ENCODE measurements at places on chromosomes 16 and 17.
A peak's percentile ranks its signal among the peaks of the same experiment; 100 is the strongest.

- DNase-seq, result no peak
These were observed 591.7 kb downstream of the MAF start for GRCh38 chr16:79008869-79009179.

- DNase-seq, result peak; percentile 74
These were observed 1.3 kb upstream of the ACTG1 start for GRCh38 chr17:81513753-81514488.

GRCh38 chr17:6681671-6682070 lies 30.1 kb downstream of the C17orf100 start:
- no peak for DNase-seq

DNA sequence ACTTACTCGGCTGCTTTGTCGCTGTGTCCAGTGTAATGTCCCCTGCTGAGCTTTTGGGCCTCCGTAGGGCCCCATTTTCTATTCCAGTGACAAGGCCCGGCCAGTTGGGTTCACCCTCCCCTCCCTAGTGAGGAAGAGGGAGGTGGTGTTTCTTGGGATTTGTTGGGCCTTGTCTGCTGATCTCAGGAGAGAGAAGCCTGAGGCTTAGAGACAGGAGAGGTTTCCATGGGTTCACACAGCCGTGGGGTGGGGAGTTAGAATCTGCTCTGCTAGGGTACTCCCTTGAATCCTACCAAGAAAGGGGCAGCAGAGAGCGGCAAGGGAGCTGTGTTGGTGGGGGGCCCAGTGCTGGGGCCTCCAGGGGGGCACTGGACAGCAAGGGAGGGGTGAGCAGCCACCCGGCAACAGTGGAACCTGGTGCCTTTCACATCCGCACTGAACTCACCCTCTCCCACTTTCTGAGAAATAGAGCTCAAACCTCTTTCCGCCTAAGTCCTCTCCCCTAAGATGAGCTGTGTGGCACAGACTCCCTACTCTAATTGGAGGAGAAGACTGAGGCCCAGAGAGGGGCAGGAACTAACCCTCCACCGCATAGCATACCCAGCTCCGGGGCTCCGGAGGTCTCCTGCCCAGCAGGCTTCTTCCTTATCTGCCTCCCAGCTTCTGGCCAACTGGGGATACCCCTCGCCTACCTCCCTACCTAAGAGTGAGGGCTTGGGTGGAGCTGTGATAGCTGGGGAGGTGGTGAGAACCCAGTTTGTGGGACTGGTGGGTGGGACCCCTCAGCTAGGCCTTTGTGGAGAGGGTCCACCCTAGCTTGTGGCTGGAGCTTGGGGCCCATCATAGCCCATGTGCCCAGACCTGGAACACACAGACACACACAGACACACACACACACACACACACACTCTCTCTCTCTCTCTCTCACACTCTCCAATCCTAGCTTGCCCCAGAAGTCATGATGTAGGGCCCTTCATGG lies 6.8 kb downstream of the TBKBP1 start:
- DNase-seq, result no peak

DNA sequence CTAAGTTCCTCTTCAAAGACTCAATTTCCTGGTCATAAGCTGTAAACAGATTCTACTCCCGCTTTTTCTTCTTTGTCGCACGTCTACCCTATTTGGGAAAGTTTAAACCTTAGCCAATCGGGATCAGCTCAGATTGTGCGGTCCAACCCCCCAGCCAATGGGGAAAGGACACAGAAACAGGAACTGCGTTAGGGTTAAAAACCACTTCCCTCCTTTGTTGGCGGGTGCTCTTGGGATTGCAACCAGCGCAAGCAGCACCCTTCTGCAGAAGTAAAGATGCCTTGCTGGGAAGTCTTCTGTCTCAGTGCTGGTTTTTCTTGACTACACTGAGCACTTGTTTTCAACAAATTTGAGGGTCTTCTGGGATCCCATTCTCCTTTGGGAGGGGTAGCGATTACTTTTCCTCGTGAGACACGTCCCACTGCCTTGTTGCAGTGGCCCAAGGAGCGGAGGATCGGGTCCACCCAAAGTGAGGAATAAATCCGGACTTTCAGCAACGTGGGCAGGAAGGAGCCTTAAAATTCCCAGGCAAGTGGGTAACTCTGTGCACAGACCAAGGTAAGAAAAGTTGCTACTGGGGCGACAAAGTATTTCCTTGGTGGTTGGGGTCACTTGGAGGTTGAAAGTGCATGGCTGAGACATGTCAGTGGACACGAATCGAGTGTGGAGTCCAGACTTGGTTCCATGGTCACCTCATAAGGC lies 1.0 kb upstream of the YPEL3 start:
- DNase-seq, result no peak

GRCh38 chr17:57425431-57425830 lies 169.1 kb downstream of the MSI2 start:
- no peak for DNase-seq

- no peak for DNase-seq
These were observed 135.4 kb upstream of the CHMP6 start for GRCh38 chr17:80855948-80856862.

GRCh38 chr16:57283959-57284208 lies 588 bp downstream of the PLLP start:
- DNase-seq, result no peak

- DNase-seq, result no peak
These were observed 197.6 kb downstream of the LAT start for GRCh38 chr16:29182501-29182900.

DNA sequence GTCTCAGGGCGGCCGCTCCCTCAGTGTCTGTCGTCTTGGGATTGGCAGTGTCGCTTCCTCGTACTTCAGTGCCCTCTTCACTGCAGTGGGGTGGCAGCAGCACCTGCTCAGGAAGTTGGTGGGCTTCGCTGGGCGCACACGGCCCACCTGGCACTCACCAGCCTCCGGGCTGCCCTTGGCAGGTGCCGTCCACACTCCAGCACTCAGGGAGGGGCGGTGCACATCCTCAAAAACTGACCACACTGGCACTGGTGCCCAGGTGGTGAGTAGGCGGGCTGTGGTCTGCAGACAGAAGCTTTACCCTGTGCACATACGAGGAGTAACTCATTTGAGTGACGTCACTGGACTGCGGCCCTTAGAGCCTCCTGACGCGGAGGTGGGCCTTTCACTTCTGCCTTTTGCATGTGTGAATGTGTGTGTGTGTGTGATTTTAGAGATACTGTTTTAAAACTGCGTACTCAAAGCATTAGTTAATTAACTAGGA lies 94.6 kb downstream of the BANP start:
- DNase-seq, result no peak

DNA sequence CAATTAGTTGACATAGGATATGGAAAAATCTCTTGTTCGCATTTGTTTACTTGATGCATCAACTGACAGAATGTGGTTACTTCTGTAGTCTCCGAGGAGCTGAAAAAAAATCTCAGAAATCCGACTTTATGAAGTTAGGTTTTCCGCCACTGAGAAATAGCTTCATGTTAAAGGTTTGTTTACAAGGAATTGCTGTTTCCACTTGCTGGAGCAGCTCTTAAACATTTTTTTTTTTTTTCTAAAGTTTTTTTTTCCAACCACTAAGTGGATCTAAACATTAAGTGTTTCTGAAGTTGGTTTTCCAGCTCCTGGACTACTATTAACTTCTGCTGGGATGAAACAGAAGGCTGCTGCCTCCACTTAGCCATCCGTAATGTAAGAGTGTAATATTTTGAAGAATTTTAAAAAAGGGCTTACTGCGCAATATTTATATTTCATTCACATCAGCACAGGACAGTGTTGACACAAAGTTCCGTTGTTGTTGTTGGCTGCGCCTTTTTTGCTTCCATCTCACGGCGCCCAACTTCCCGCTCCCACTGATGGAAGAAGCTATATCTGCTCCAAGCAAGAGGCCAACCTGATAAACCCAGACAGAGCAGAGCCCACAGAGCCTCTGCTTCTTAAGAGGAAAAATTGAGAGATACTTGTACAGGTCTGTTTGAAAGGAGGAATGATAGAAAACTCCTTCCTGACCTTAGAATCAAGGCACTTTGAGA lies 167.7 kb upstream of the KCNJ16 start:
- DNase-seq, result no peak

GRCh38 chr17:5065227-5065744 lies 13.0 kb upstream of the ZFP3 start:
- DNase-seq, result no peak

- no peak for DNase-seq
These were observed 15.9 kb upstream of the TBX4 start for GRCh38 chr17:61436273-61436672.

- DNase-seq, result peak; percentile 17
These were observed 70.3 kb upstream of the MMP2 start for GRCh38 chr16:55408661-55409060.

DNA sequence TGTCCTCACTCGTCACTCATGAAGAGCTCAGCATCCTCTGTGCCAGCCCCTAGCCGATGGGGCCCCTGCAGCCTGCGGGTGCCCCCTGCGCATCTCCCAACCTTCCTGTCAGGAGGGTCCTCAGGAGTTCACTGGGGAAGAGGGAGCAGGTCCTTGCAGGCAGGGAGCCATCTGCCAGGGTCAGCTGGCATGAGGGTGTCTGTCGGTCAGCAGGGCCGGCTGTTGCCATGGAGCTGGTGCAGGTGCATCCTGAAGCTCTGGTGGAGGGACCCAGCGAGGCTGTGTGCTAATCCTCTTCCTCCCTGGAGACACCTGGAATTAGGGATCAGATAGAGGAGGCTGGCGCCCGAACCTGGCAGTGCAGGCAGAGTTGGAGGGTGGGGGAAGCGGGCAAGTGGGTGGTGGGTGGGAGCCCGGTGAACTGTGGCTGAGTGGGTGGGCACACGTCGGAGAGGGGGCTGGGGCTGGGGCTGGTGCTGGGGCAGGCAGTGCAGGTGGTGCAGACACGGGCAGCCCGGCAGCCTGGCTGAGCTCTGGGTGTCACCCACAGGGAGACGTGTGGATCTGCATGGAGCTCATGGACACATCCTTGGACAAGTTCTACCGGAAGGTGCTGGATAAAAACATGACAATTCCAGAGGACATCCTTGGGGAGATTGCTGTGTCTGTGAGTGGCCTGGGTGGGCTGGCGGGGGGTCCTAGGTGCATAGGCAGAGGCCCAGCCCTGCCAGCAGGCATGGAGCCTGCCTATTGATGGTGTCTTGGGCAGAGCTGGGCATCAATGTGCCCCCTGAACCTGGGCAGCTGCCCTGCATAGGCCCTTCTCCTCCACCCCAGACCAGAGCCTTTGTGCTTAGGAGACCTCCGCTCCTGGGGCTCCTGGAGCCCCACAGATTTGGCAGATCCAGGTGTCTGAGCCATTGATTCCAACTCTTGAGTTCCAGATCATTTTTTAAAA lies 17.4 kb downstream of the MAP2K3 start:
- DNase-seq, result no peak

DNA sequence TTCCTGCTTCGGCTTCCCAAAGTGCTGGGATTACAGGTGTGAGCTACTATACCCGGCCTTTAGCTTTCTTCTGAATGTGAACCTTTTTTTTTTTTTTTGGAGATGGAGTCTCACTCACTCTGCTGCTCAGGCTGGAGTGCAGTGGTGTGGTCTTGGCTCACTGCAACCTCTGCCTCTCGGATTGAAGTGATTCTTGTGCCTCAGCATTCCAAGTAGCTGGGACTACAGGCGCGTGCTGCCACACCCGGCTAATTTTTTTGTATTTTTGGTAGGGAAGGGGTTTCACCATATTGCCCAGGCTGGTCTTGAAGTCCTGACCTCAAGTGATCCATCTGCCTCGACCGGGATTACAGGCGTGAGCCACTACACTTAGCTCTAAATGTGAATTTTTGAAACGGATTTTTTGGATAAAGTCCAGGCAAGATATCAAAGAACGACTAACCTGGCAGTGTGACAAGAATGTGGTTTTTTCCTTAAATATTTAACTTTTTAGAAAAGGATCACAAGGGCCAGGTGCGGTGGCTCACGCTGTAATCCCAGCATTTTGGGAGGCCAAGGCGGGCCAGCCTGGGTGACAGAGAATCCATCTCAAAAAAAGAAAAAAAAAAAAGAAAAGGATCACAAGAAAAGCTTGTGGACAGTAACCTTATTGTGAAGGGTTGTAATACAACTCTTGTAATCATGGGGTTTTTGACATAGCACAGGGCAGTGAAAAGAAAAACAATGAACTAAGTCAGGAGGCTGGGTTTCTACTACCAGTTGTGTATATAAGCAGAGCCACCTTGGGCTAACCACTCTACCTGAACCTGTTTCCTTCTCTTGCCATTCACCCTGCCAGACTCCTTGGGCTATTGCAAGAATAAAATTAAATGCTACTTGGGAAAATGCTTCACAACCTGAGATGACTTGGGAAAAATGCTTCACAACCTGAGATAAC lies 6.2 kb downstream of the BRCA1 start:
- no peak for DNase-seq

DNA sequence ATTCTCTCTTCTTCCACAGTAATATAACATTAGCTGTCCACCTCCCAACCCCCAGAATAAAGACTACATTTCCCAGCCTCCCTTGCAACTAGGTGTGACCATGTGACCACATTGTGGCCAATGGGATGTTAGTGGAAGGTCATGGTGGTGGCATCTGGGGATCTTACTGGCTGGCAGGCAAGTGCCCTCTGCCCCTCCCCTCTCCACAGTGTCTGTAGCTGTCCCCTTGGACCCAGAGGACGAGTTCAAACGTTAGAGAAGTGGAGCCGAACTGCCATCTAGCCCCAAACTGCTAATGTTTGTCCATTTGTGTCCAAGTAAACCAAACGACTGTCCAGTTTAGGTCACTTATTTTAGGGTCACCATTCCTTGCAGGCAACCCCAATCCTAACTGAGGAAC lies 26.6 kb upstream of the KCNG4 start:
- no peak for DNase-seq

GRCh38 chr16:50393858-50394802 lies 25.3 kb upstream of the BRD7 start:
- no peak for DNase-seq

- no peak for DNase-seq
These were observed 7.5 kb downstream of the COTL1 start for GRCh38 chr16:84610376-84610775.

DNA sequence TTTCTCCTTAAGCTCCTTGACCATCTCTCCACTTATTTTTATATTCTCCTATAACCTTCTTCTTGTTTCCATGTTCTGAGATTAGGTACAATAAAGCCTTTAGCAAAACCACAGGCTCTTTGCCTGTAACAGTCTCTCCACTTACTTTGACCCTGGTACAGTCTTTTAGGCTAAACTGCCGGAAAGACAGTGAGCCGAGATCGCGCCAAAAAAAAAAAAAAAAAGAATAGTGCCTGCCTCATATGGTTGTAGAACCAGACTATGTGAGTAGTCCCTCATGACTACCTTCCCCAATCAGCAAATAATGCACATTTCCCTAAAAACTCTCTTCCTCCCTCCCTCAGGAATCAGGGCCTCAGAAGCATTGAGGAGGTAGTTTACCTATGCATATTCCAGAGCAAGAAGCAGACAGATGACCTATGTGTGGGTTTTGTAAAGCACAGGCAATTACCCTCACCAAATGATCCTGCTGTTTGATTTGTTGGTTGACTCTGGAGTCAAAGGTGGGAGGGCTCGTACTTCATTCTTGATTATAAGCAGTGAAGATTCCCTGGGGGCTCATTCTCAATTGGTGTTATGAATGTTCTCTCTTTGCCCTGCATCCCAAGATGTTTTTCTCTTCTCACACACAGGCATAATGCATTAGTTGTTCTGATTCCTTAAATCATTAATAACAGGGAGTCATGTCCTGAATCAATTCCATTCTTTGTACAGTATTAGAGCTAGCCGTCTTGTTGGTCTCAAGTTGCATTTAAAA lies 8.9 kb upstream of the NME1 start:
- DNase-seq, result no peak

- DNase-seq, result peak; percentile 59
These were observed 658 bp upstream of the DUSP3 start for GRCh38 chr17:43779145-43780125.

- no peak for DNase-seq
These were observed 95.7 kb upstream of the AMZ2 start for GRCh38 chr17:68152161-68152571.

- no peak for DNase-seq
These were observed 51.4 kb downstream of the TBC1D16 start for GRCh38 chr17:79984045-79984840.

GRCh38 chr17:28475151-28475900 lies 1.9 kb downstream of the SLC13A2 start:
- no peak for DNase-seq

Measured in renal cortex interstitium (tissue), 15 donors.